ENCODE measurements at places on chromosomes 2 and 18.

- DNase-seq = no peak
Observed at GRCh38 chr2:182866461-182867406, at the start of gene FRZB. Gene FRZB, minus strand, starts transcription at chr2:182866637. Its CDS starts 85 bp downstream, at chr2:182866552.

DNA sequence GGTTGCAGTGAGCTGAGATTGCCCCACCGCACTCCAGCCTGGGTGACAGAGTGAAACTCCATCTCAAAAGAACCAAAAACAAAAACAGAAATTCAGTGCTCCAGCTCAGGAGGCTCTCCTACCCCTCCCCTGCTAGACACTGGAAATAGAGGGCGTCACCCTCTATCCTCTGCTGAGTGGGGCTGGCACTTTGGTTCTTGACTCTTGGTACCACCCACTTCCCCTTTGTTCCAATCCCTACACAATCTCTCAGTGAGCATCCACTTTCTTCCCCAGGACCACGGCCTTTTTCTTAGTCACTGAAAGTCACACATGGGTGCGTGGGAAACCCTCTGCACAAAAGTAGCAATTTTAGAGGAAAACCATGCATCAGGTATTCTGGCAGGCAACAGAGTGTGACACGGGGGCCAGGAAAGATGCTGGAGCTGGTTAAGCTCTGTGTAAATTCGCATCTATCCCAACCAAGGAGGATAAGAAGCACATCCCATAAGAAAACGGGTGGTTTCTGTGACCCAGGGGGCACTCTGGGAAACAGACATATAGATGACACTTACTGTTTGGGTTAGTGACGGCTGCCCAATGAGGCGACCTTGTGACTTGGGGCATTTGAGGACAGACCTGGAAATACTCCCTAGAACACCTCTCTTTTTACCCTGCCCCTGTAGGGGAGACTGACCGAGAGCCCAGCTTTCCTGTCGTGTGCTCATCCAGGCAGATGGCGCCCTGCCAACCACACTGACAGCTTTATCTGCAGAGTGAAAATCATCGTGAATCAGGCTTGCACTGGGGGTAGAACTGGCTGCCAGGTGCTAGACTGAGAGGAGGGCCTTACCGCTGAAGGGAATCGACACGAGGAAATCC, 7.7 kb downstream of the HJURP start:
- no peak for DNase-seq

GRCh38 chr2:235506291-235506996, 12.6 kb downstream of the AGAP1 start:
- DNase-seq = no peak

- no peak for DNase-seq
Observed at GRCh38 chr2:209380293-209380692, 43.6 kb upstream of the MAP2 start.

GRCh38 chr2:145356056-145356455, 836.1 kb upstream of the ZEB2 start:
- DNase-seq = no peak

DNA sequence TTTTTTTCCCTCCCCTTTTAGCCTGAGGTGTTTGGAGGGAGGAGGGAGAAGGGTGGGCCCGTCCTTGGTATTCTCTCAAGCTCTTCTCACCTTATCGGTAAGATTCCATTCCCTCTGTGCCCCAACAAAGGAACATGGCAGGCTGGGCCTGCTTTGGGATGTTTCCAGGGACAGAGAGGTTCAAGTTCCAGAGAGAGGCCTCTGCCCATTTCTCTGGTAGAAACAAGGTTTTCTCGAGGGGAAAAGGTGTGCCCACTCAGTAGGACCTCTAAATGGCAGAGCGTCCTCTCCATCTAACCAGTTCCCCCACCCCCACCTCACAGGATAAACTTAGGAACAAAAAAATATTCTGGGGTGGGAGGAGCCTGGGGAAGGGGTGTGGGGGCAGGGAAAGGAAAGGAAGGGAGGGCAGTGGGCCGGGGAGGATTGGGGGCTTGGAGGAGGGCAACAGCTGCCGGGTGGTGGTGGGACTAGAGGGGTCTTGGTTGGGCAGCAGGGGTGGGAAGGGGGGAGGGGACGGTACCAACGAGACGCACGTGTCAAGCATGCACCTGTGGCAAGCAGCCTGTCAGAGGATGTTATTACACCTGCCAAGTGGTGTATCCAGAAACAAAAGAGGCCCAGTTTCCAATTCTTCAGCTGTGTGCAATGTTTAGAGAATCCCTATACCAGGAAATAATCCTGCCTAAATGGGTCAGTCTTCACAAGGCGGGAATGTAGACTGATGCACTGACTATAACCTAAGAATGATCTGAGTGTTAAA, 2.1 kb downstream of the PCBP1 start:
- peak; percentile 62 for DNase-seq

DNA sequence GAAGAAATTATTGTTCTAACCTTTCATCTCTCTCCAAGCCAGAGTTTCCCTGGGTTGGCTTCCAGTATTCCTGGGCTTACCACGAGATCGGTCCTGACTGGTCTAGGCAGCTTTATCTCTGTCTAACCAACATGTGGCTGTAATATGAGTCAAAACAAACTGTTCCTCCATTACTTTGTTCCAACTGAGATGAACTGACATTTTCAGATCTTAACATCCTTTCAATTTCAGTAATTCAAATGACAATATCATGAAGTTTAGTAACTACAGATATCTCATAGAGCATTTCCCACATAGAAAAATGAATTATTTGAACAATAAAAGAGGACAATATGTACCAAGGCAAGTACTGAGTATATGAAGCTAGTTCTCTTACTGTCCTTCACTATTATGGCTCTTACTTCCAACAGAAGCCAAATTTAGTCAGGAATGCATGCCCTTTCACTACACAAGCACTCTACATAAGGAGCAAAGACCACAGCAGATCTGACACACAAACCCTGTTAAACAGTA, 15.5 kb downstream of the SLC25A12 start:
- DNase-seq = no peak

- DNase-seq = no peak
Observed at GRCh38 chr2:196607073-196607472, 32.4 kb upstream of the CCDC150 start.

GRCh38 chr18:2337552-2338141, 233.7 kb downstream of the METTL4 start:
- DNase-seq = peak; percentile 62

GRCh38 chr2:143034292-143035074, 94.7 kb upstream of the ARHGAP15 start:
- peak; percentile 51 for DNase-seq

DNA sequence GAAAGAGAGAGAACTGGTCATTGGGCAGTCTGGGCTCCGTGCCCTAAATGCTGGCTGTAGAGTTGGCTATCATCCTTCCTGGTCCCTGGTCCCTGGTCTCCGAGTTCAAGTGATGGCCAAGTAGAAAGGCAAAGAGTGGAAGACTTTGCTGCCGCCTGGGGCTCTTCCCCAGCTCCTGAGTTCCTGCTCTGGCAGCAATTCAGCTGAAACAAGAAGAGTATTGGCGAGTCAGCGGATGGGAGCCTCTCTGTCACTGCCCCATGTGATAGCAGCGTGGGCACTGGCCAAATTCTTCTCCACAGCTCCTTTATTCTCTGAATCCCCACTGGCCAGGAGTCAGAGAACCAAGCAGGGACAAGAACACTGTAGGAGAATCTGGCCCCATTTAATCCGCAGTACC, 351.0 kb upstream of the POU3F3 start:
- DNase-seq = no peak

DNA sequence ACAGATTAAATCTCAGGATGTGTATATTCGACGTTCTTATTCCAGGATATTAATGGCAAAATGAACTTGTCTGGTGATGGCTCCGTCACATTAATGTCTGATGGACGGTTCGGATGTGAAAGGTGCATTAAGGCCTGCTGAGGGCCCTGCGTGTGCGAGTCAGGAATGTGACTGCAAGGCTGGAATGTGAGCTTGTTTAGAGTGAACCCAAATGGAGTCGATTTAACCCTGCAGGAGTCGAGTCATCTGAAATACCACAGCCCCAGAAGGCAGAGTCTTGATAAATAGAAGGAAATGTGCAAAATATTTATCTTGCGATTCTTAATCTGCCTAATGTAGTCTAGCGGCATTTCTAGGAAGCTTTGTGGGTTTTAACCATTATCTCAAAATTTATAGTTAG, 44.3 kb downstream of the RDH14 start:
- no peak for DNase-seq

DNA sequence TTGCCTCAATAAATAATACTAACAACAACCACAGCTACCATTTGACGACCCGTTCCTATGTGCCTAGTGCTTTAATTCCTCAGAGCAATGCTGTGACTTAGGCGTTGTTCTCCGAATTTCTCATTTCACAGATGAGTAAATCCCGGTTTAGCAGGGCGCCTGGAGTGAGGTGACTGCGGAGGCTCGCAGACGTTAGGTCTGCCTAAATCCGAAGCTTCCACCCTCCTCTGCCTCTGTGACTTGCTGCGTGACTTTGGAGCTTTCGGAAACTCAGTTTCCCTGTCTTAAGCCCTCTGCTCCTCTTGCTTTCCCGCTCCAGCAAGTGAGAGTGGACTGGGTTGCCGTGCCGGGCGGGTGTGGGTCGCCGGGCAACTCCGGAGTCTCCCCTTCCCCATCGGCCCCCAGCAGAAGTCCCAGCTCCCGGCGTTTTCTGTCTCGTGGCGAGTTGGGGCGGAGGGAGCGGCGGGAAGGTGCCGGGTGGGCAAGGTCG, 711 bp upstream of the ATOH8 start:
- no peak for DNase-seq

GRCh38 chr2:66432801-66433694, 1.9 kb upstream of the MEIS1 start:
- DNase-seq = no peak

- DNase-seq = no peak
Observed at GRCh38 chr2:108935271-108935741, 53.7 kb downstream of the EDAR start.

GRCh38 chr2:50863218-50863617, 168.7 kb downstream of the NRXN1 start:
- DNase-seq = no peak

DNA sequence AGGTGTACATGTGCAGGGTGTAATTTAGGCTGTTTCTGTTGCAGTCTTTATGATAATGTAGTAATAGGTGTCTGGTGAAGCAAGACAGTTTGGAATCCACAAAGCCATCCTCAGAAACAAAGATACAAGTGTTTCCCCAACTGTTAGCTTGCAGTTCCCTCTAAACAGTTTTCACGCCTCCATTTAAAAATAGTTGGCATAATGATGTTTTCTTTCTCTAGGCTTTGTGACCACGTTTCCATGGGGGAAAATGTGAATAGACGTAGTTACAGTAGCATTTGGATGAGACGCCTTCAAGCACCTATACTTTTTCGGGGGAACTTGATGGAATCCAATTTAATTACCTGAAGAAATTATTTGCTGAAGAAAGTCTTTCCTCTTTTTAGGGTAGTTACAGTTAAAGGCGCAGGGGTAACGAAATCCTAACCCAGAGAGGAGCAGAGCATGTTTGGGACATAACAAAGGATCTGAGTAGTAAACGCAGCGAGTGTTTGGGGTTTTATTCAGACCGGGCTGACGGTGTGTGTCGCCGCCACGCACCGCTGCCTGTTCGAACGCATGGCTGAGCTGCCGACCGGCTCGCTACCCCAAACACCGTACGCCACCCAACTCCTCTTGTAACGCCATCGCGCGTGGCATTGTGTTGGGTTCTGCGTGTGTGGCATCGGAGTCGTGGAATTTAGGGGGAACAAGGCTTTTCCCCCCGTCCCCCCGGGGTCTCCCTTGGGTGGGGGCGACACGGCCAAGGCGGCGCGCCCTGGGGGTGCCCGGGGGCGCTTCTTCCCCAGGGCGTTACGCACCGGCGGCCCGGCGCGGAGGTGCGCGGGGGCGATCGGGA, 681 bp upstream of the NRP2 start:
- DNase-seq = peak; percentile 20

DNA sequence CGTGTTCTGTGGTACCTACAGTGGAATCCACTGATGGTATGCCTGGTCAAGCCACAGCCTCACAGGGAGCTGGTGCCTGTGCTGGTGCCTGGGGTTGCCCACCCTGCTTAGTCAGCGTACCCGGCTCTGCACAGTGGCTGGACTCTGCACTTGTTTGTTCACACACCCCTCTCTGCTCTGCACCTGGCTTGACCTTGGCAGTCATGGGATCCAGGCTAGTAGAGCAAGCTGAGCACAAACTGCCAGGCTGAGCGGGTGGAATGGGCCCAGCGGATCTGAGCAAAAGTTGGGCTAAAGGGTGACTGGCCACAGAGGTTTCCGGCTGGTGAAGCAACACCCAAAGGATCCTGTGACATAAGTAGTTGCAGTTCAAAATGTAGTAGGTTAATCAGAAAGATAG, 163.5 kb downstream of the CDH19 start:
- DNase-seq = no peak

DNA sequence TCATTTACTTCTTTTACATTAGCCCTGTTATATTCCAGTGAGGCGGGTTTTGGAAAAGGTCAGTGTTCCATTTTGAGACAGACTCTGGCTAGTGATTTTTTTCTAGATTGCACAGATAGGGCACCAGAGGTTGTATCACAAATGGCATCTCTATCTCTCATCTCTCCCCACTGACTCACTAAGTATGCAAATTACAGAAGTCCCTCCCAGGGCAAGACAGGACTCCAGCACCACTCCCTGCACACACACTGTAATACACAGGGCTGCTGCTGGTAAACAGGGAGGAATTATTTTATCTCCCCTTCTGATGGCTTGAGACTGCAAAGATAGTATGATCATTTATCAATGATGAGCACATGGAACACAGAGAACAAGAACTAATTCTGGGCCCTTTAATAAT, 46.2 kb downstream of the AKAIN1 start:
- DNase-seq = no peak

- no peak for DNase-seq
Observed at GRCh38 chr2:71665168-71666093, 212.1 kb downstream of the DYSF start.

DNA sequence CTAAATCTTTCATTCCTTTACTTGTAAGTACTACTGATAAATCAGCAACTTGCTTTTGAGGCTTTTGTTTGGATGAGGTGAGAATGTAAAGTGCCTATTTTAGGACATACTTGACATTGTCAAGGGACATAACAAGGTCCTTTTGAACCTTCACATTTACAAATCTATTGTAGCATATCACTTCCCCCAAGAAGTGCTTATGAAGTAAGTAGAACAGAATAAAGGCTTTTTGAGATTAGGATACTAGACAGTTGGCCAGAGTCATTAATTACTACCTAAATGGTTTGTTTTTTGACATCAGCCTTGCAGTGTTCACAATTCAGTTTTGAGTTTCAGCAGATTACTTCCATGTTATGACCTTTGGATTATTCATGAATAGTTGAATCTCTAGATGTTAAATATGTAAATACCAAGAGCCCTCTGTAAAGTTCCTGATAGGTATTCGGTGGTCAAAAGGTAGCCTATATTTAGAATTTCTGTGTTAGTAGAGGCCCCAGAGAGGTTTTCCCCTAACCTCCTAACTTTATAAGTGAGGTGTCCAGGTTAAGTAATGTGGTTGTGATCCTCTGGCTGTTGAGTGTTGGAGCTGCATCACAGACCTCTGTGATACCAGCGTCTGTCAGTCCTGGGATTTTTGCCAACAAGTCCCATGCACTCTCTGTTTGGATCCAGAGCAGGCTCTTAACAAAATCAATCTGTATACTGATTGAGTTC, 67.2 kb downstream of the LCLAT1 start:
- DNase-seq = no peak

DNA sequence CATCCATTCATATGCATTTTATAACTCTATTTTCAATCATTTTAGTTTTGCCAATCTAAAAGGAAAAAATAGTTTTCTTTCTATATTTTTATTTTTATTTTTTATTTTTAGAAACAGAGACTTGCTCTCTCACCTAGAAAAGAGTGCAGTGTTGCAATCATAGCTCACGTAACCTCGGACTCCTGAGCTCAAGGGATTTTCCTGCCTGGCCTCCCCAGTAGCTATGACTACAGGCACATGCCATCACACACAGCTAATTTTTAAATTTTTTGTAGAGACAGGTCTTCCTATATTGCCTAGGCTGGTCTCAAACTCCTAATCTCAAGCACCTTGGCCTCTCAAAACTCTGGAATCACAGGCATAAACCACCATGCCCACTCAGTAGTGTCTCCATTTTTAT, 125.5 kb upstream of the XIRP2 start:
- no peak for DNase-seq

Measured in activated CD4-positive, alpha-beta T cell treated with anti-CD3 and anti-CD28 coated beads, Interleukin-2, amount 50 U/mL, for 48 hours (primary cell).